Fibroblast of skin of right biceps (primary cell): ENCODE measurements at places on chromosomes 13 and 19.
A peak's percentile ranks its signal among the peaks of the same experiment; 100 is the strongest.

- DNase-seq = peak; percentile 56
These were observed 71.5 kb upstream of the ARHGEF7 start for GRCh38 chr13:111043575-111043982.

DNA sequence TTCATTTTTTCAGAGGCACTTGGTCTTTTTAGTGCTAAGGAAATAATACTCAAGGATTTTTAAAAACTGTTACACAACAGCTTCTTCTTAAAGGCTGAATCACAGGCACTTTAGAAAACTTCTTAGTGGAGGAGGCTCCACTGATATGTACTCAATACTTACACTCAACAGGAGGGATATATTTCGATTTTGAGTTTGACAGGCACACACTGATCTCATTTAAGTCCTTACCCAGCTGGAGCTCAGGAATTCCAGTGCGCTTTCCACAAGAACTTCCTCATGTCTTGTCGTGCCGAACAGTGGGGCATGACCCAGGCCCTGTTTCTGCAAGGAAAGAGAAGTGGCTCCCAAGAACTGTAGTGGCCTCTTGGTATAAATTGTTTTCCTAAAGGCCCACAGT is 103.8 kb downstream of the RGCC start:
- DNase-seq = peak; percentile 21

- no peak for DNase-seq
These were observed 5.8 kb downstream of the KIRREL2 start for GRCh38 chr19:35862528-35862927.

DNA sequence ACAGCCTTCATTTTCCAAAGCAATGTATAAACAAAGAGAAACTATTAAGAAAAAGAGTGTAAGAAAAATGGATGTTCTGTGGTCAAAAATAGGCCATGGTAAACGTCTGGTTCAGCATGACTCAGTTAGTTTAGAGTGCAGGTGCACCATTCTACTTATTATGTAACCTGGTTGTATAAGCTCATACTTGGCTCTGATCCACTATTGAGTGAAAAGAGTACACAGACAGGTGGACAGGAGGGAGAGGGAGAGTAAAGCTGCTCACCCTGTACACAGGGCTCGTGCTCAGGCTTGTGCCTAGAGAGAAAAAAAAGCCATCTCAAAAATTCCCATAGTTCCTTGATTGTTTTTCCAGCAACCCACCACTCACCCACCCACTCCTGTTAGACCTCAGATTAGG is 85.8 kb upstream of the ZNF91 start:
- DNase-seq = no peak

DNA sequence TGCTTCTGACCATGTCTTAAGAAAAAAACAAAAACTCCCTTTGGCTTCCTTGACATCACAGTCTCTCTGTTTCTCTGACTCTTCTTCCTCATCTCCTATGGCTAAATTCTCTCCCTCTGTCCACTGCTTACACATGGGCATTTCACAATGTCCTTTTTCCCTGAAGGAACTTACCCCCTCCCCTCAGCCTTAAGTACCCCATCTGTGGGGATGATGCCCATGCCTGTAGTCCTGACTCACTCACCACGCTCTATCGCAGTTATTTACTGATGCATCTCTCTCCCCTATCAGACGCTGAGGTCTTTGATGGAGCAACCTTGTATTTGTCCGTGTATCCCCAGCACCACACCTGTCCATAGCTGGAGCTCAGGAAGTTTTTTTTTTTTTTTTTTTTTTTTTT is 32.4 kb downstream of the ACTN4 start:
- no peak for DNase-seq

GRCh38 chr19:48999481-49000325 is 6.0 kb downstream of the RUVBL2 start:
- DNase-seq = peak; percentile 67

GRCh38 chr19:10143681-10144080 is 24.0 kb upstream of the EIF3G start:
- DNase-seq = no peak

GRCh38 chr13:110546926-110547325 is 14.6 kb downstream of the RAB20 start:
- DNase-seq = peak; percentile 92

DNA sequence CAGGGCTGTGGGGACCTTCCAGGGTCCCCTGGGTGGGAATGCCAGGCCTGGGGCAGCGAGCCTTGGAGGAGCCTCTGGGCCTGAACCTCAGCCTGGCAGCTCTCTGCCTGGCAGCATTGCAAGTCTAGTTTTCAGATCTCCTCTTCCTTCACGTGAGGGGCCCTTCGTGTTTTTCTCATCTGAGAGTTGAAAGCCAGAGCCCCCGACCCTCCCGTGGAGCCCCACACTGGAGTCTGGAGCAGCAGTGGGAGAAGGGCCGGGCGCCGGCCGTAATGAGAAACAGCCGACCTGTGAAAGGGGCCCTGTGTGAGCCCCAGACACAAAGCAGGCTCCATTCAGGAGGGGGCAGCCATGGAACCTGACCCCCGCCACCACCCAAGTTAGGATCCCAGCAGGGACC is 19.3 kb downstream of the TMED1 start:
- no peak for DNase-seq

DNA sequence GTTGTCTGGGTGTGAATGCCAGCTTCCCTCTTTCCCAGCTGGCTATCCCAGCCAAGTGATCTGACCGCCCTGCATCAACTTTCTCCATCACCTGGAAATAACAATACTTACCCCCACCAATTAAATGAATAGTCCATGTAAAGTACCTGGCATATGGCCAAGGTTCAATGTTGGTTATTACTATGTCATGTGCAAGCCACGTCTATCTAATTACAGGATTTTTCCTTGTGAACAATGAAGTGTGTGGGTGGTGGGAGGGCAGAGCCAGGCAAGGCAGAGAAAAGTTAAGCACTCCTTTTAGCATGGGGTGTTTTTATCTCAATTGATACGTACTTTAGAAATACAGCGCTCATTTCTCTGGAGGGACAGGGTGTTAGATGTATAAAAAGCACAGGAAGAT is 121.1 kb downstream of the NHLRC3 start:
- no peak for DNase-seq

DNA sequence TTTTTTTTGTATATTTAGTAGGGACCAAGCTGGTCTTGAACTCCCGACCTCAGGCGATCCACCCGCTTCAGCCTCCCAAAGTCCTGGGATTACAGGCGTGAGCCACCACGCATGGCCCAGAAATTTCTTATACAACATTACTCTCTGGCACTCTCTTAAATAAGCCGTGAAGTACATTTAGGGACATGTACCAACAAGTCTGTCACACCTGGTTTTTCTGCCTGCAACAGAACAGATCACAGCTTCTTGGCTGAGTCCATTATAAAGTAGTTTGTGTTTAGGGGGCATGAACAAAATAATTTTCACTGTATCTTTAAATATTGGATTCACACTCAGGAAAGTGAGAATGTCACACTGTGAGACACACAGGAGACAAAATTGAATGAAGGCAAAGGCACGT is 1567.3 kb downstream of the SLITRK5 start:
- DNase-seq = no peak

- DNase-seq = peak; percentile 67
These were observed at the start of gene B3GNT8 for GRCh38 chr19:41426952-41427646. TSS of gene B3GNT8 (minus strand) at chr19:41427374. CDS start at chr19:41426778, 596 bp downstream.

DNA sequence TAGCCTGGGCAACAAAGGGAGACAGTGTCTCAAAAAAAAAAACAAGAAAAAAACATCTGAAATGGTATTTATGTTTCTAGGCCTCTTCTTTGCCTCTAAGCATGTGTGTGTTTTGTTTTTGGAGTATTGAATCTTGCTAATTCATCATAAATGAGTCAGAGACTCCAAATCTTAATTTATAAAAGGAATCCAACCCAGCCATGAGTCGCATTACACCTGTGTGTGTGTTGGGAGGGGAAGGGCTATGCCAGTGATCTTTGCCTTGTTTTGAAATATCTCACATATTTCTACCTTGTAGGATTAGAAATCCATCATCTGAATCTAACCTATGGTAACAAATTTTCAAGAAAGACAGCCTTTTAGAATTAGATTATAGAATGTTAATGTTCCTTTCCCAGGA is 4.0 kb downstream of the ZNF331 start:
- DNase-seq = no peak

- no peak for DNase-seq
These were observed 146.3 kb downstream of the GGACT start for GRCh38 chr13:100442095-100442832.

GRCh38 chr19:36460046-36460445 is 29.3 kb downstream of the ZNF566 start:
- DNase-seq = peak; percentile 40

- no peak for DNase-seq
These were observed 483.2 kb upstream of the SLITRK6 start for GRCh38 chr13:86282442-86282841.

DNA sequence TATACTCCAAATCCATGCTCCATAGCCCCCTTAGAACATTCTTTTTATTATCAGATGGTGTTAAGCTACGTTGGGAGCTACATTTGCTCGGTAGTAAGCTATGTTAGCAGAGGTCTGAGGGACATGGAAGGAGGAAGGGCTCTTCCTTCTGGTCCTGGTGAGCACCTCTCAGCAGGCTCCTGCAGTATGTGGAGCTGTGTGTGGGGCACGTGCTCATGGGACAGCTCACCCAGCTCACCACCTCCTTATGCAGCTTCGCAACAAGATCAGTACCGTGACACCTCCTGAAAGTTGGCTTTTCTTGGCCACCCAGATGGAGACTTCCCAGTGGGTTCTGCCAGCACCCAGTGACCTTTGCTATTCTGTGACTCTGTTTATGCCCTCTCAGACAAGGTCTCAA is 400.5 kb upstream of the SLC10A2 start:
- DNase-seq = no peak

DNA sequence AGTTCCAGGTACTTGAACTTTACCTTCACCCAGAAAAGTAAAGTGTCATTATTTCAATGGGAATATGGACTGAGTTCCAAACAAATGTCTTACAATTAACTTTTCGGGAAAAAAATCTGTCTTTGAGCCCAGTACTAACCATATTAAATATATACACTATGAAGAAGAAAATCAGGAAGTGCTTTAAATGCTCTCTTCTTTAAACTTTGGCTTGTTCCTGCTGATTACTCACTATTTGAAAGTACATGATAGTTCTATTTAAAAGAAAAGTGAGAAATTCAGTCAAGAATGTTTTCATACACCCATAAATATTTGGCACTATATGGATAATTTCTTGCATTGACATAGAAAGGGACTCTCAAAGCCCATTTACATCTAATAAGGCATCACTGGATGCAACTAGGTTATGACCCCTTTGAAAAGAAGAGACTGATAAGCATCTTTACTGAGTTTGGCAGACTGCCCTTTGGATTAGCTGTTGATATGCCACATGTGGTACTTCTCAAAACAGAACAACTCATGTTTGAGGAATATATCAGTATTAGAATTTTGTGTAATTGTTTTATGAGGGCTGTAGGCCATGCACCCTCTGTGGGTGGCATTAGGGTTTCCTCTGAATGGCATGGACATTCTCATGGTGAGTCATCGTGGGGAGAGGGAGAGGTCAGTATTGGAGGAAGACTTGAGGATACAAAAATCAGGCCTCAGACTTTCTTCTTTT is 25.0 kb upstream of the VWA8 start:
- DNase-seq = peak; percentile 69

GRCh38 chr19:32662186-32662585 is 12.8 kb downstream of the ANKRD27 start:
- DNase-seq = peak; percentile 42

DNA sequence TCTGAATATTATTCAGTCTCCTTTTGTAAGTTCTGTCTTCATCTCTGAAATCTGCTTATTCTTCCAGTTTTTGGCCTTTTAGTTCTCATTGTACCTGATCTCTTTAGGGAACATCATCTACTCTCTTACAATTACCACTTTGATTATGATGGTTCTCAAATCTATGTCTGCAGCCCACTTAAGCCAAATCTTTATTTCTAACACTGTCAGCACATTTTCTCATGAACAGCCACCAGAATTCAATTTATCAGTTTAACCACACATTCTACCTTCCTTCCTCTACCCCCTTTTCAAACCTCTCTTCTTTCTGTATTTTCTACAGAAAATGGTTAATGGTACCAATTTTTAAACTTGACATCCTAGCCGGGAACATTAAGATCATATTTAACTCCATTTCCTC is 175.3 kb downstream of the FGF14 start:
- DNase-seq = no peak

DNA sequence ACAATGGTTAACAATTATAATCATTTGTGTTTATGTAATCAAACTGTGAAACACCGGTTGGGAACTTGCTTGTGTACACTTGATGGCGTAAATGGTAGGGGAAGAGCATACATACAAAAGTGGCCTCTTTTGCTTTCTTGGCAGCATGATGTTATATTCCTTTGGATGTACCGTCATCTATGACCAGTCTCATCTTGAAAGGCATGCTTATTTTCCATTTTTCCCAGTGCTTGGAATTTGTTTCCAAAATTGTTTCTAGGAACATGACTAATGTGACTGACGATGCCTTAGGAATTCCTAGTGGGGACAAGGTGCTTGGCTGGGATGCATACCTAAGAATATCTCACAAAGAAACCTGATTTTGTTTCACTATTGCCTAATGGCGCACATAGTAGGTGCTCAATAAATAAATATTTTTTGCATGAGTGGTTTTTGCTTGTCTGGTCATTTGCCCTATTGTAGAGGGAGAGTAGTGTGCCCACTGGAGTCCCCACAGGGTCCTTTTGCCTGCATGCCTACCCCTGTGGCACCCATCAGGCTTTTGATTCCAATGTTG is 45.5 kb downstream of the SAE1 start:
- DNase-seq = peak; percentile 79

- no peak for DNase-seq
These were observed 78.6 kb downstream of the CDADC1 start for GRCh38 chr13:49326222-49326917.

DNA sequence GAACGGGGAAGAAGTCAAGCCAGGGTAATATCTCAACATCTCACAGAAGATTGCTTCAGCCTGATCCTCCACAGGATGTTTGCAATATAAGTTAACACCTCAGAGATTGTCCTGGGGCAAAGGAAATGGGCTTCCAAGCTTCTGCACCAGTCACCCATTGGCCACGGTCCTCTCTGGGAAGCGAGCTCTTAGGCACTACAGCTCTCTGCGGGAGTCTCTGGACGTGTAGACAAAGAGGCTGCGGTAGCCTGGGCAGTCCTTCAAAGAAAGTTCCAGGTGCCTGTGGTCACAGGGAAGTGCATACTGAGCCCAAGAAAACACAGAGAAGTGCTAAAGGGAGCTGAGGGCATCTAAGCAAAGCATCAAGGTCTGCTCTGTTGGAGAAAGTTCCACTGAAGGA is 805.7 kb downstream of the DIAPH3 start:
- DNase-seq = no peak

- DNase-seq = no peak
These were observed 5.4 kb upstream of the SOX1 start for GRCh38 chr13:112061367-112062061.

- DNase-seq = no peak
These were observed 343.2 kb downstream of the KCNRG start for GRCh38 chr13:50358231-50359040.

DNA sequence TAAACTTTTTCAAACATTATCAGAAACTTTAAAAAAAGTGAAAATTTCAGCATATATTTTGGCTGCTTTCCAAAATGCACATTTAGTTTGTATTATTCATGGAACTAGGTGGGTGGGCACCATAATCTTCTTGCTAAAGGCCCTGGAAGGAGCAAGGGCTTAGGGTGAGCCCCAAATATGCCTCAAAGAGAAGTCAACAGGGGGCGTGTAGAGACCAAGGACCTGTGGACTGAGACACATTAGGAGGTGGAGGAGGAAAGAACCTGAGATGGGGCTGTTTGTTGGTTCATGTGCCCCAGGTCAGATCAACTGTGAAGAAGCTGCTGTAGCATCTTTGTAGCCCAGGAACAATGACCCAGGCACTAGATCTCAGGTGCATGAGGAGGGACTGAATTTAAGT is 79.6 kb upstream of the OLFM4 start:
- no peak for DNase-seq

- no peak for DNase-seq
These were observed 15.3 kb downstream of the NOVA2 start for GRCh38 chr19:45958320-45958719.

GRCh38 chr19:4103080-4103433 is 20.9 kb downstream of the MAP2K2 start:
- DNase-seq = peak; percentile 11
